SJSA1 (cell line): ENCODE measurements at places on chromosomes 11 and 22. TPM values are rescaled to one million over a fixed set of nuclear protein-coding genes. Genes with fewer than 3 reads are reported as not detected.

Gene TMEM25
- 2.4 and 13.4 TPM in 2 replicates for total RNA-seq

Gene ABCC8
- not detected in 2 replicates for total RNA-seq

Gene OR2AT4
- not detected in 2 replicates for total RNA-seq

Gene HSD17B12
- 76.9 and 96.9 TPM in 2 replicates for total RNA-seq

Gene RASGRP2
- total RNA-seq = 0.08 and 3.1 TPM in 2 replicates
